ENCODE measurements at places on chromosomes 2 and 18.
A peak's percentile ranks its signal among the peaks of the same experiment; 100 is the strongest.

DNA sequence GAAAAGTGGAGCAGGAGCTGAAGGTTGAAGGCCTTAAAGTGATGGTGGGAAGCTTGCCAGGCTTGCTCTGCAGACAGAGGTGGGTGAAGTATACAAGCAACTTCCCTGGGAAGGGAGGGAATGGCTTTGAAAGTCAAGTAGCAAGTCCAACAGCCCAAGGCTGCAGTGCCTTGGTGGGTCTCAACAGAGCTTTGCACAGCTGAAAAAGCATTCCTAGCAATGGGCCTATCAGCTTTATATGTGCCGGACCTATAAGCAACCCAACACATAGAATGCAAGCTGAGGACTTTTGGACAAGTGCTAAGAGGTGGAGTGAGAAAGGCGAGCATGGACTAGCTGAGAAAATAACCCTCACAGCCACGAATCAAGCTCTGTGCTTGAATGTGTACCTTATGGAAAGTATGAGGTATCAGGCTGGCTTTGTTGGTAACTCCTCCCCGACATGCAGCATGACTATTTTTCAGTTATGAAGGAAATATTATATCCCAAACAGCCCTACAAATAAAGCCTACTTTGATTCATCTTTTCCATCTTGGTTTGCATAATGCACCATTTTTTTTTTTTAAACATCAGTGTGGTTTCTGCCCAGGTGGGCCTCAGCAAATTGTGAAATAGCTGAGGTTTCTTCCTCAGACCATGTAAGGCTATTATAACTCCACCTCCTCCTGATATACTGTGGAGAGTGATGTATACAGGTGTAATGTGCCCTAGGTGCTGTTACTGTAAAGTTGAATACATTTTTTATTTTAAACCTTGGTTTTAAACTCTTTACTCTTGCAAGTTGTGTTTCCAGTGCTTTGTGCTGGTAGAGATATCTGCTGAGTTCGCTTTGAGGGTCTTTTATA lies 241.4 kb upstream of the CXCR4 start:
- no peak for DNase-seq

DNA sequence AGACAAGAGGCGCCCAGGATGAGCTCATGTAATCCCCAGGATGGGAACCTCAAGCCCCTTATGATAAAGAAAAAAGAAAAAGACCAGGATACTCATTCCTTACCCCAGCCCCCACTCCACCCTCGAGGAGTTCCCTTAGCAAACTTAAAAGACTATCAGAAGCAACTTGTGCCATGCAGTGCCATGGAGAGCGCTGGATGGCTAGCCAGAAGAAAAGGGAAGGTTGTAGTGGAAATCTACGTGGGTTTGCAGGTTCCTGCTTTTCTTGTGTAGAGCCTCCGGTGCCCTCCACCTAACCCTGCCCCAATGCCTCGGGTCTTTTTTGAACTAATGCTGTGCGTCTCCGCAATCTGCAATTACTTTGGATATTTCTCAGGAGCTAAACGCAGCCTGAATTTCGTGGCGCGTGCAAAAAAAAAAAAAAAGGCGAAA lies 16.2 kb upstream of the BCL11A start:
- no peak for DNase-seq

DNA sequence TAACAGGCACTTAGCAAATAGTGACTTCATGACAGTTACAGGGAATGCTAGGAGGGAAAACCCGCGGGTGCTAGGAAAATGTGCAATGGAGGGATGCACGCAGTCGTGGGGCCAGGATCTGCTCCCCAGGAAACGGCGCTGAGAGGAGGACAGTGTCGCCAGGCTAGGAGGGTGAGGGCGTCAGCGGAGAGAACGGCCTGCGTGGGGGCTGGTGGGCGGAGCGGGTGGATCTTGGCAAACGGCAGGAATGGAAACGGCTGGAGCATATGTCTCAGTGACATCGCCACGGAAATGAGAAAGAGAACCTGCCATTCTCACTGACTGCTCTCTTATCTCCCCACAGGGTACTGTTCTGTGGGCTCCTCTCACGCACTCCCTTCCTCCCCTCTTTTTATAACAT lies 478.5 kb upstream of the ID2 start:
- DNase-seq = no peak

- DNase-seq = no peak
These were observed 62.7 kb downstream of the MEIS1 start for GRCh38 chr2:66497431-66498288.

DNA sequence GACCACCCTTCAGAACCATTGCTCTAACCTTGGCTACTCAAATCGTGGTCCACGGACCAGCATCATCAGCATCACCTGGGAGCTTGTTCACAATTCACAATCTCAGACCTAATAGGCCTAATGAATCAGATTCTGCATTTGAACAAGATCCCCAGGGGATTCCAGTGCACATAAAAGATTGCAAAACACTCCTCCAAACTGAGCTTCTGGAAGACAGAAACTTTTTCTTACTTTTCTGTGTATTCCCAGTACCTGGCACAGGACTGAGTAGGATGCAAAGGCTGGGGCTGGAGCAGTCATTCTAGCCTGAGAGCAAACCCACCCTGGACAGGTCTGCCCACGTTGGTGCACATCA lies 115.1 kb upstream of the COPS8 start:
- no peak for DNase-seq

DNA sequence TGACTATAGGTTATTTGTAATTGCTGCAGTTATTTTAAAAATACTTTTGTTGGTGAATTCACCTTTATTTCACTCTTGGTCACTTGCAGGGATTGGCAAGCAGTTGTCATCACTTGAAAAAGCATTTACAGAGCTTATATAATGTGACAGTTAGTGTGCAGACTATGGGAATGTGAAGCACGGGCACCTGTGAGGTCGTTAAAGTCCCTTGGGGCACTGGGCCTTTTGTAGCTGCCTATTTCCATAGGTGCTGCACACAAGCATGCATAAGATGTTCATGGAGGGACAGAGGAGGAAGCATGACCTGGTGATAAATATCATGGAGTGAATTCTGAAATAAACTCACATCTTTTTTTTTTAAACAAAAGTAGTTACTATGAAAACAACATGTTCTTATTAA lies 124.6 kb downstream of the ATP9B start:
- no peak for DNase-seq

GRCh38 chr2:72083751-72084583 lies 63.7 kb downstream of the CYP26B1 start:
- no peak for DNase-seq

GRCh38 chr2:194718881-194719280 lies 938.1 kb upstream of the SLC39A10 start:
- DNase-seq = no peak

- DNase-seq = no peak
These were observed 70.3 kb upstream of the NCK2 start for GRCh38 chr2:105674401-105674800.

DNA sequence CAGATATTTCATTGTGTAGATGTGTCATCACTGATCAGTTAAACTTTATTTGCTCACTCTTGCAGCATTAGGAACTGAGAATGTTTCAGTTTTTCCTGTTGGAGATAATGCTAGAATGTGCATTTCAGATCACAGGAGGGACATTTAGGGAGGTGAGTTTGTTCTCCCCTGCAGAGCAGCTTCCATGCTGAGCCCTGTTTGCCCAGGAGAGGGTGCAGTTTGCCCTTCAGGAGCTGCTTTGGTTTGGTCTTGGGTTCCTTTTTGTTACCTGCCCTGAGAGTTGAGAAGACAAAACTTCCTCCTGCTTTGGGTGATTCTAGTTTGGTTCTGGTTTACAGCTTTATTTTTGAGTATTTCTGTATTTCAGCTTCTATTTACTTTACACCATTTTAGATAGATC lies 49.9 kb downstream of the DGKD start:
- peak; percentile 40 for DNase-seq

DNA sequence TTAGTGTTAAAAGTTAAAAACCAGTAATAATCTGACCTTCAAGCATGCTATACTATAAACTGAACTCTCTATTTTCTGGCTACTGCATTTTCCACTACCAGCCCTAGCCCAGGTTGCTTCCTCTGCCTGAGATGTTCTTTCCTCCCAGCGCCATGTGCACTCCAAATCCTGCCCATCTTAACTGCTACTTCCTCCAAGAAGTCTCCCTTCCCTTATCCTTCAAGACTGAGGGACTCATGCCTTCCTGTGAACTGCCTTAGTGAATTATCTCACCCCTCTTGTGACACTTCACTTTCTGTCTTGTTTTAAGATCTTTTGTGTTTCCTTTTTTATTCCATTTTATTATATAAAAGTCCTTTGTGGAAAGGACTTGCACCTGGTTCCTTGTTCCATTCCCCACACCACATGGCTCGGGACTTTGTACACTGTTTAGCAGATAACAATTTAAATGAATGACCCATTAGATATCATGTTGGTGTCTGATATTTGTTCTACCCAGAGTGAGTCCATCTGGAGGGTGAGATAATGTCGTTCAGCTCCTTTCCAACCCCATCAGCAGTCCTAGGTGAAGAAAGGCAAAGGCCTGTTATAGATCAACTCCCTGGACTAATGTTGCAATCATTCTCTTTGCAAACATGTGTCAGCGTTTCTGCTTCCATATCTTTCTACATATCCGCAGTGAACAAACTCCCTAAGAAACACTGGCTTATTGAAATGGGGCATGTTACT lies 20.9 kb upstream of the AGFG1 start:
- DNase-seq = no peak

DNA sequence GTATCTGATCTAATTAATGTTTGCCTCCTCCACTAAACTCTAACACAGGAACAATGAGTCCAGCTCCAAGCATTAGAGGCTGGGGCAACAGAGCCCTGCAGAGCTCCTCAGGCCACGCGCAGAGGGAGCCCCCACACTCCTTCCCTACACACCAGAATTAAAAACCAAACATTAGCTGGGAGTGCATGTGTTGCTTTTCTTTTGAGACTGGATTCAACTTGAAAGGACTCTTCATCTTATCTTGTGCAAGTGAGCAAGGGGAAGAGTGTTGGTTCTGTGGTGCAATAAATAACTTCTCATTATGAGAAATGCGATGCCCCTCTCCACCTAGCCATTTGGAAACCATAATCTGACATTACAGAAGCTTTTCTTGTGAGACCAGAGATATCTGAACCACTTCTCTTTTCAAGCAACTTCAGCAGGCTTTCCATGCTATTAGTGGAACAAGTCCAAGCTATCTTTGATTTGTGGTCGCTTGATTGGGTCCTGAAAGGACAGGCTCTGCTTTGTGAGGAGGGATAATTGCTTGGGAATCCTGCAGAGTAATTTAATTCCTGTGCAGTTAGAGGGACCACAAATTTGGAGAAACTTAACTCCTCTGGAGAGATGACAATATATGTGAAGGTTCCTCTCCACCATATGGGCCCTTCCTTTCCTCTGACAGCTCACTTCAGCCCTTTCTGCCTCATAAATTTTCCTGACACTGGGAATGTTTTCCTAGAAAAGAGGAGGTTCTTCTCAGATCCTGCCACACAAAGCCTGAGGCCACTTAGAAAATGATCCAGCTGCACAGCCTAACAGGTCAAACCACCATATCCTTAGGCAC lies 112.5 kb downstream of the ATL2 start:
- no peak for DNase-seq

DNA sequence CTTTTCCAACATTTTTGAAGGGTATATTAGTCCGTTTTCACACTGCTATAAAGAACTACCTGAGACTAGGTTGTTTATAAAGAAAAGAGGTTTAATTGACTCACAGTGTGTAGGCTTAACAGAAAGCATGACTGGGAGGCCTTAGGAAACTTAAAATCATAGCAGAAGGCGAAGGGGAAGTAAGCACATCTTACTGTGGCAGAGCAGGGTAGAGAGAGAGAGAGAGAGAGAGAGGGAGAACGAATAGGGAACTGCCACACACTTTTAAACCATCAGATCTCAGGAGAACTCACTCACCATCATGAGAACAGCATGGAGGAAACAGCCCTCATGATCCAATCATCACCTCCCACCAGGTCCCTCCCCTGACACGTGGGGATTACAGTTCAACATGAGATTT lies 420.3 kb downstream of the SOCS6 start:
- DNase-seq = no peak

DNA sequence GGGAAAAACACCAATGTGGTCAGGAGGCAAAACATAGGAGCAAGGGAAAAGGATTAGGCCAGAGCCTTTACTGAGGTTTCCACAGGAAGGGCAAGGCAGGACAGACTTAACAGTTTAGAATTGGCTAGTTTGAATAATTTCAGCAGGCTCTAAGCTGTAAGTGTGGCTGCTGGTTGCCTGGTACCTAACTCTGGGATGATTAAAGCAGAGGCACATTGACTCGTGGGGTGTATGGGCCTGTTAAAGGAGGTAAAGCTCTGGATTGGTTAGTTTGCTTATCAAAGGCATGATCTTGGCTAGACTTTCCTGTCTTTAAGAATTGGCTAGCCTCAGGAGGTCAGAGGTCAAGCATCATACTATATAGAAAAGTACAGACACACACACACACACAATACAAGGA lies 132.6 kb downstream of the SPAG16 start:
- DNase-seq = no peak

DNA sequence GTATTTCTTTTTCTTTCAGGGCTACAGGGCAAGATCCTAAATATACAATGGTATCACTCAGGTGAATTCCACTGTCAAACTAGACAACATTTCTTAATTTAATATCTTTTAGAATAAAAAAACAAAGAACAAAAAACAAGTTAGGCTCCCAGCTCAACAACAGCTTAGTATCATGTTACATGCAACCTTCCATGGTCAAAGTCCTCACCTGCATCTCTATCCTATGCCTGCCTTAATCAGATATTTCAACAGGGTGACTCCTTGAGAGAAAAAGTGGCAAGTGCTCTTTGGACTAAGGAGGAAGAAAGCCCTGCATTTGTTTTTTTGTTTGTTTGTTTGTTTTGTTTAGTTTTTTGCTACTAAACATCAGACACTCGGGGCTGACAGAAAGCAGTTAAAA lies 50.2 kb downstream of the WDFY1 start:
- no peak for DNase-seq

DNA sequence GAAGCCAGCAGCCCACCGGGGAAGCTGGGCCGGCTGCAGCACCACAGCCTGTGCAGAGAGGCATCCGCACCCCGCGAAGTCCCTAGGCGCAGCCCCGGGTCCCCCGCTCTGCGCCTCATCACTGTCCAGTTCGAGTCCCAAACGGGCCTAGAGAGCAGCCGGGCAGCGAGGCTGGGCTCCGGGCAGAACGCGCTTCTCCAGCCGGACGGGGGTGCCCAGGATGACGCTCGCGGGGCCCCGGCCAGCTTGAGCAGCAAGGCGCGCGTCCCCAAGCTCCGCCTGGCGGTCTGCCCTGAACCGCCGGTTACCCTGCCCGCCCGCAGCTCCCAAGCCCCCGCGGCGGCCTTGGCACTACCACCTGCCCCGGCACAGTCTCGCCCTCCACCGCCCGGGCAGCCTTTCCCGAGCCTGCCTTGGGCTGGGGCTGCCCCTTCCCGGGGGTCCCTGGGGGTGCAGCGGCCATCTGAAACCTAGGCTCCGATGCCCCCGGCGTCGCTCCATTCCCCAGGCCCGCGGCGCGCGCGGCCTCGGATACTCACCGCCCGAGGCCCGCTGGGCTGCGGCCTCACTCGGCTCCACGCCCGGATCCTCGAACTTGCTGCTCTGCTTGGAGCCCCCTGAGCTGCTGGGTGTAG lies 591 bp downstream of the SLC16A14 start:
- DNase-seq = peak; percentile 72

- no peak for DNase-seq
These were observed 46.3 kb downstream of the TMEM247 start for GRCh38 chr2:46525522-46526155.

GRCh38 chr18:35038029-35038428 lies 3.2 kb upstream of the MAPRE2 start:
- no peak for DNase-seq

Measured in NCI-H2081 (cell line).